ENCODE measurements at places on chromosomes 3 and 15. TPM values are rescaled to one million over a fixed set of nuclear protein-coding genes. Genes with fewer than 3 reads are reported as not detected.

TUBGCP4 gene
- polyA plus RNA-seq = 31.1 TPM

GOLGA8O gene
- not detected for polyA plus RNA-seq

TMC3 gene
- polyA plus RNA-seq = not detected

RASGRF1 gene
- polyA plus RNA-seq = not detected

PLCL2 gene
- not detected for polyA plus RNA-seq

SEMA3F gene
- polyA plus RNA-seq = 2.7 TPM

ATP8B4 gene
- 0.48 TPM for polyA plus RNA-seq

SLC12A8 gene
- not detected for polyA plus RNA-seq

RSRC1 gene
- 27.4 TPM for polyA plus RNA-seq

CNTN3 gene
- polyA plus RNA-seq = not detected

BCHE gene
- 0.15 TPM for polyA plus RNA-seq

NR1I2 gene
- polyA plus RNA-seq = not detected

GOLGA6D gene
- not detected for polyA plus RNA-seq

MYO5C gene
- polyA plus RNA-seq = not detected

MCF2L2 gene
- polyA plus RNA-seq = 3.9 TPM

NMNAT3 gene
- 8.3 TPM for polyA plus RNA-seq

EXD1 gene
- polyA plus RNA-seq = not detected

IMPG2 gene
- 0.05 TPM for polyA plus RNA-seq

IL5RA gene
- 0.16 TPM for polyA plus RNA-seq

ZCWPW2 gene
- 0.40 TPM for polyA plus RNA-seq

MESP2 gene
- polyA plus RNA-seq = 0.37 TPM

GPR176 gene
- 0.94 TPM for polyA plus RNA-seq

PCCB gene
- polyA plus RNA-seq = 105 TPM

IQCF5 gene
- polyA plus RNA-seq = not detected

RAB7A gene
- polyA plus RNA-seq = 131 TPM

GOLGA8K gene
- 0.32 TPM for polyA plus RNA-seq

CAMK2N2 gene
- 0.11 TPM for polyA plus RNA-seq

RARB gene
- polyA plus RNA-seq = 0.18 TPM

IGSF11 gene
- 1.8 TPM for polyA plus RNA-seq

EIF4A2 gene
- 488 TPM for polyA plus RNA-seq

HMCES gene
- 26.7 TPM for polyA plus RNA-seq

ADIPOQ gene
- not detected for polyA plus RNA-seq

NTRK3 gene
- polyA plus RNA-seq = 0.08 TPM

SMAD6 gene
- polyA plus RNA-seq = 6.9 TPM

NECTIN3 gene
- polyA plus RNA-seq = not detected

NUP210 gene
- polyA plus RNA-seq = 61.0 TPM

SNURF gene
- not detected for polyA plus RNA-seq

RBP2 gene
- not detected for polyA plus RNA-seq

GOLGA6L9 gene
- polyA plus RNA-seq = 11.4 TPM

CCR3 gene
- not detected for polyA plus RNA-seq

TRPC1 gene
- polyA plus RNA-seq = 2.6 TPM

PXK gene
- polyA plus RNA-seq = 12.7 TPM

ZBBX gene
- not detected for polyA plus RNA-seq

ROBO2 gene
- 0.97 TPM for polyA plus RNA-seq

TMEM207 gene
- polyA plus RNA-seq = not detected

LINGO1 gene
- 8.1 TPM for polyA plus RNA-seq

RTP1 gene
- polyA plus RNA-seq = not detected

SYNPR gene
- not detected for polyA plus RNA-seq

TRPM1 gene
- polyA plus RNA-seq = 0.01 TPM

MUC20 gene
- polyA plus RNA-seq = 0.23 TPM

MKRN3 gene
- 23.6 TPM for polyA plus RNA-seq

EBLN2 gene
- polyA plus RNA-seq = 1.8 TPM

CD276 gene
- polyA plus RNA-seq = 2.1 TPM

CPB1 gene
- polyA plus RNA-seq = not detected

TRIM59 gene
- polyA plus RNA-seq = 16.4 TPM

B3GNT5 gene
- polyA plus RNA-seq = 14.4 TPM

Measured in K562 (cell line).